Bone marrow (tissue), 2 donors: ENCODE measurements at places on chromosomes 3 and 15.

DNA sequence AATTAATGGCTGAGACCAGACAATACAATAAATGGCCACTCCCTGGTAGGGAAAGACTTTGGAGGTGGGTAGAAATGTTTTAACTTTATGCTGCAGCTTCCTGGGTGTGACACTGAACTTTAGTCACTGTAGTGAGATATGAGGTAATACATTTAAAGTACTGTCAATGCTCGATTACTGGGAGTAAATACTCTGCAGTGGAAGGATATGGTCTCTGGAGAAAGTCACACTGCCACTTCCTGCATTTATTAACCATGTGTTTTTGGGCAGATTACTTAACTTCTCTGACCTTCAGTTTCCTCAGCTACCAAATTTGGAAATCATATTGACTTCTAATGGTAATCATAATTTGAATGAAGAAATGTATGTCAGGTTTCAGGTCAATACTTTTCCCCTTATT lies 317.1 kb upstream of the TGFBR2 start:
- no peak for DNase-seq

- DNase-seq: no peak
Observed at GRCh38 chr3:113354307-113354706, 87.0 kb downstream of the CFAP44 start.

DNA sequence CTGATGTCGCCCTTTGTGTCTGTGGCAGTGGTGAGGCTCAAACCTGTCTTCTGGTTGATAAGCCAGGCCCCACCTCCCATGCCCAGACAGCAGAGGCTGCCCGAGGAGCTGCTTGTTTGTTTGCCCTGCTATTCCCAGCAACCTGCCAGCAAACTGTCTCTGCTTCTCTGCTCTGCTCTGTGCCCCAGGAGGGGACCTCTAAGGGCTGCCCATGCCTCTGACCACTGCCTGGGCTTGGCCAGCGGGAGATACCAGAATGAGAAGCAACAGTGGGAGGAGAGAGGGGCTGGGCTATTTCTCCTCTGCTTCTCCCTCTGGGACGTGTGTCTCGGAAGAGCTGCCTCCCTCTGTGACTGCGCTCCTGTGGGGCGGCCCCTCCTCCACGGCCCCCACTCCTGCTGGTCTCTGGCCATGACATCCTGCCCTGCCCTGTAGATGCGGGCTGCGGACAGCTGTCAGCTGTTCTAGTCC lies 213.1 kb downstream of the RPLP1 start:
- DNase-seq: no peak

GRCh38 chr3:31485196-31485595 lies 47.5 kb upstream of the STT3B start:
- DNase-seq: no peak

DNA sequence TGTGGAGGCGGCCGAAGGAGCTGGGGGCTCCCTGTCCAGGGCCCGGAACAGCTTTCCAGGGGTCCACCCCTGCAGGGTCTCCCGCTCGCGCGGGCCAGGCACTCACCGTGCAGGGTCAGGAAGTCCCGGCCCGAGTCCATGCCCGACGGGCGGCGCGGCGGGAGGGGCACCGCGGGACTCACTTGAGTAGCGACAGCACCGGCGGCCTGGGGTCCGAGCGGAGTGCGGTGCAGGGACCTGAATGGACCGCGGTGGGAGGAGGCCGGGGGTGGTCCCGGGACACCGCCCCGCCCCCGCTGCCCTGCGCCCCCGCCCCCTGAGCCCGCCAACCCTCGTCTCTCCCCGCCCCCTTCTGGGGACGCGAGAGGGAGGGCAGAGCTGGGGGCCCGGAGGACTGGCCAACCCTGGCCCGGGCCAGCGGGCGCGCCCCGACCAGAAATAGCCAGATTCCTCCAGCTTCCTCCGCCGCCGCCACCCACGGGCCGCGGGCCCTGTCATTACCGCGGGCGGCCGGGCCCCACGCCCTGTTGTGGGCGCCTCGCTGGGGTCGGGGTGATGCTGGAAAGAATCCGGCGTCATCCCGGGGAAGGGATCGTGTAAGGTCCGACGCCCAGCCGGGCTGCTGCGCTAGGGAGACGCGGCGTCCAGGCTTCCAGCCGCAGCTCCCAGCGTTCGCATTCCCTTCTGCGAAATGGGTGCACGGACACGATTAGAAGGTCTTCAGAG lies at the start of gene PLCD1:
Gene PLCD1 (minus strand): TSS at position 243 of the 726 bp plus-strand sequence. CDS start 103 bp downstream, at position 140.
- DNase-seq: no peak

- no peak for DNase-seq
Observed at GRCh38 chr15:76235186-76235826, 76.0 kb downstream of the ETFA start.

DNA sequence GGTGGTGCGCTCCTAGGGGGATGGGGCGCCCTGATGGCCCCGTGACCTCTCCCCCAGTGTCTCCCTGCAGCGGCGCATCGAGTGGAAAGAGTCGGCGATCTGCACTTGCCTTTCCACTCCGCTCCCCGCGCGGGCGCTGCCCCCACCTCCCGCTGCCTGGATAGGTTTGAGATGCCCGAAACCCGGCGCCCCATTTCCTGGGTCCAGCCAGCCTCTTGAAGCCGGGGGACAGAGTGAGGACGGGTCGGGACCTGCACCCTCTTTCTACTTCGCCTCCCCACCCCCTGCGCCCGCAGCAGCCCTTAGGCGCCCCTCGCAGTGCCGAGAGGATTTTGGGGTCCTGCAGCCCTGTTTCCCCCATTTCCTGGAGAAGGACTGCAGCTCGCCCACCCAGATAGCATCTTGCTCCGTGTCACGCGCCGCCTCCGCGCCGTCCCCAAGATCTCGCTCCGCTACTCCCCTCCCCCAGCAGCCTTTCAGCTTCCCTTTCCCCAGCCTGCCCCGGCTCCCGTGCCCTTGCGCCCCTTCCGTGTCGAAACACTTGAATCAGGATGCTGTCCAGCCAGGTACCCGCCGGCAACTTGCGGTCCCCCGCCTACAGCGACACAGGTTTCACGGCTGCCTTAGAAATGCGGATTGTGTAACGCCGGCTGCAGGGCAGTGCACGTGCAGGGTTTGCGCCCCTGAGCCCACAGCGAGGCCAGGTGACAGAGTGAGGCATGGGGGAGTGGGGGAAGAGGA lies 519 bp downstream of the ABHD6 start:
- no peak for DNase-seq

GRCh38 chr15:67304778-67305177 lies 50.2 kb downstream of the IQCH start:
- no peak for DNase-seq

GRCh38 chr3:43176666-43177065 lies 70.8 kb upstream of the POMGNT2 start:
- no peak for DNase-seq

GRCh38 chr15:89129123-89129815 lies 41.0 kb downstream of the ABHD2 start:
- no peak for DNase-seq
